ENCODE measurements at places on chromosomes 13 and 19.

DNA sequence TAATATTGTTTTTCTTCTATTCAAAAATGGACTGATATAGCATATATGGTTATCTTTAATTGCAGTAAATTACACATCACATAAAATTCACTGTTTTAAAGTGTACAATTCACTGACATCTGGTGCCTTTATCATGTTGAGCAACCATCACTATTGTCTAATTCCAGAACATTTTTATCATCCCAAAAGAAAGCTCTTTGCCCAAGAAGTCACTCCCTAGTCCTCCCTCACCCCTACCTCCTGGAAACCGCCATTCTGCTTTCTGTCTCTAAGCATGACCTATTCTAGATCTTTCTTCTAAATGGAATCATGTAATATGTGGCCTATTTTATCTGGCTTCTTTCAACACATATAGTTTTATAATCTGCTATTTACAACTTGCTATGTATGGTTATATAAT lies 525.6 kb downstream of the DCT start:
- no peak for DNase-seq

DNA sequence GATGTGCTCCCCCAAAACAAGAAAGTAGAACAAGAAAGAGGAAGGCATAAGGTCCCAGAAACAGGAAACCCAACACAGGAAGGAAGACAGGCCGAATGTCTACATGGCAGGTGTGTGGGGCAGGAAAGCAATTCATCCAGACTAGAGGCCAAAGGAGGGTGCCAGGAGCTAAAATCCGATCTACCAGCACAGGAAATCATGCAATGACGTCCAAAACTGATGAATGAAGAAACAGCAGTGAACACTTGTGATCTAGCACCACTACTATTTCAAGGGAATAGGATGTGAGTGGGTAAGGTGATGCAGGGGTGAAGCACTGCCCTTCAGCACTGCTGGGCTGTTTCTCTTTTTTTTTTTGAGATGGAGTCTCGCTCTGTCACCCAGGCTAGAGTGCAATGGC lies 59.1 kb downstream of the DOCK9 start:
- DNase-seq = no peak

DNA sequence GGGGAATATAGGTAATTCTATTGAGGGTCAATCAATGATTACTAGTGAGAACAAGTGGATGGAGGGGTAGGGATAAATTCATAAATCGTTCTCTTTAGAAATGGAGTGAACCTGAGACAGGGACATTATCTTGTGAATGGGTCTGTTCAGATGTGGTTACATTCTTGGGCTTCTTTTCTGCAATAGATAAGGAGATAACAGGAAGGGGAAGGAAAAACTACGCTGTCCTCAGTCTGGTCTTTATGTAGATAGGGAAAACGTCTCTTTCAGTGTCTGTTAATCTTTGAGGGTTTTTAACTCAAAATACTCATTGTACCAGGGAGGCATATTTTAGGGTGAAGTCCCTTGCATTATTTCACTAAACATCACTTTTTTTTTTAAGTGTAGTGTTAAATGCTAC lies 266.7 kb upstream of the MAB21L1 start:
- no peak for DNase-seq

DNA sequence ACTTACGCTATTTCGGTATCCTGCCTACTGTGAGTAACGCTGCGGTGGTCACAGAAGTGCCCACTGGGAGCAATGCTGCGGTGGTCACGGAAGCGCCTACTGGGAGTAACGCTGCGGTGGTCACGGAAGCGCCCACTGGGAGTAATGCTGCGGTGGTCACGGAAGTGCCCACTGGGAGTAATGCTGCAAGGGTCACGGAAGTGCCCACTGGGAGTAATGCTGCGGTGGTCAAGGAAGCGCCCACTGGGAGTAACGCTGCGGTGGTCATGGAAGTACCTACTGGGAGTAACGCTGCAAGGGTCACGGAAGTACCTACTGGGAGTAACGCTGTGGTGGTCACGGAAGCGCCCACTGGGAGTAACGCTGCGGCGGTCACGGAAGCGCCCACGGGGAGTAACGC lies 52.1 kb upstream of the SOX1 start:
- no peak for DNase-seq

GRCh38 chr13:26067601-26068000 lies 15.8 kb upstream of the SHISA2 start:
- DNase-seq = no peak
